Body of pancreas (tissue), 4 donors: ENCODE measurements at places on chromosomes 6 and 20. TPM values are rescaled to one million over a fixed set of nuclear protein-coding genes. Genes with fewer than 3 reads are reported as not detected.

DNA sequence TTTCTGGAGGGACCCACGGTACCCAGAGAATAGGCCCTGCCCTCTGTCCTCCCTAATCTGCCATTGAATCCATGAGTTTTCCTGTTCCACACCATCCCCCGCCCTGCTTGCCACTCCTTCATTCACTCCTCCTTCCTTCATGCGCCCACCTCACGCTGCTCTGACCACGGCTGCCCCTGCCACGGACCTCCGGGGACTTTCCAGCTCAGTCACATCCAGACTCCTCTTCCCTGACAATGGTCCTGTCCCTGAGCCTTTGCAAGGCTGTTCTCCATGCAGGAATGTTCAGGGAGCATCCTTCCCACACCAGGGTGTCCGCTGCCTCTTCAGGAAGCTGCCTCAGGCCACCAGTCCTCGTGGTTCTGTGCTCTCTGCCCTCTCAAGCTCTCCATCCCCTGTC, 25.9 kb downstream of the GLP1R start:
- no peak for DNase-seq

DNA sequence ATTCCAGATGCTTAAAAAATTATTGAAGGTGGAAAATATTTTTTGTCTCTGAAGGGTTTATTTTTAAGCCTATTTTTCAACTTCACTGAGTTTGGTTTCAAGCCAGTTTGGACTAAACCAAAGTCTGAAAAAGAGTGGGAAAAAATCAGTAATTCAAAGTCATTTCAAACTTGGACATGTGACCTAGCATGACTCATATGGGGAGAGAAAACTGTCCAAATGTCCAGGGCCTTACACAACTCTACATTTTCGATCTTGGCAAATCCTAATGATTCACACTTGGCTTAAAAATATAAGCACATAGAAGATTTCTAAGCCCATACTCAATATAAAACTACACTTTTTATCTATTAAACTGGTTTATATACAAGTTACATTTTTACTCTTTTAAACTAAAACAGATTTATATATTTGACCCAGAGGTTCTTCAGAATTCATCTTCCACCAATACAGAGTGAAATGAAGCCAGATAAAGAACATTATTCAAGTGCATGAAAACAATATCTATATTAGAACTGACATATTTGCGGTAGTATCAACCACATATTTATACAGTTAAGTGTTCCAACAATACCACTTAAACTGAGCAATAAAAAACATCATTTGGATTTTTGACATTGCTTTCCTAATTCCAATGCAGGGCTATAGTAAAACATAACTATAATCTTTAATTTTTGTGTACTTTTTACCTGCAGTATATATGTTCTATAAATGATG, 110.3 kb upstream of the TCF21 start:
- no peak for DNase-seq

DNA sequence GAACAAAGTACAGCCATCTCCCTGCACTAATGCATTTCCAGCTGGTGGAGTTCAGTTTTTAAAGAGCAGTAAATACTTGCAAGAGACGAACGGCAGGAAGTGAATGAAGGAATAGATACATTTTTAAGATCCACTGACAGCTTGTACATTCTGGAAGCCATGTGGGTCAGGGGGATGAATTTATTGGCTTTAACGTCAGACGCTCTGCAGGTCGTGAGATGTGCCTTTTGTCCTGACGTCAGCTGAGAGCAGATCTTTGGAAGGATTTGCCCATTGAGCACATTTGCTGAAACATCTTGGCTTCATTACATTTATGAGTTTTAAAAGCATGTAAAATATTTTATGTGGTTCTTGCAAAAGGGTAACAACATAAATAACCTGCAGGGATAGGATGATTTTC, 29.5 kb upstream of the SALL4 start:
- no peak for DNase-seq

DNA sequence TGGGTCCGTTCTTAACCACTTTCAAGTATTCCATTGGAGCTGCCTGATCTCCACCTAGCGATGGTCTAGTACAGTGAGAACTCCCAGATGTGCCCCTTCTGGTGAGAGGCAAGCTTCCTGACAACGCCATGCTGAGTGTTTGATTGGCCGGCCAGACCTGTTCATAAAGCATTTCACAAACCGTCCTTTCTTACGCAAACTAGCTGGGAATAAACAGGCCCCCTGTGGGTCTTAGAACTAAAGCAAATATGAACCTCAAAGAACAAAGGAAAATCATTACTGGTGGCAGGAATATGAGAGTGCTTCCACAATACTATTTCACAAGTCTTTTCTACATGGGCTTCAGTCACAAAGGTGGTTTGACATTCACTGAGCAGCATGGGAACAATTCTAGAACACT, 15.6 kb upstream of the GCNT2 start:
- DNase-seq, result no peak

DNA sequence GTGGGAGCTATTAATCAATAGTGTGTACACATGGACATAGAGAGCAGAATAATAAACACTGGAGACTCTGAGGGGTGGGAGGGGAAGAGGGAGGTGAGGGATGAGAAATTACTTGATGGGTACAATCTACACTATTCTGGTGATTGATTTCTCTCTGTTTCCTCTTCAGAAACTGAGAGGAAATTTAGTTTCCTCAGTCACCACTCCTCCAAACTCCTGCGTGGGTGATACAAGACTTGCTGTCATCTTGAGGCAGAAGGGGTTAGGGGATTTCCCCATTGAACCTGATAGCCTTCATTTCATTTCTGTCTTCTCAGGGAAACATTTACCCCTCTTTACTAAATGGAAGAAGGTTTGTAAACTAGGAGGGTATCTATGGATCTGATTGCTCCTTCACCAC, 84.3 kb upstream of the ESR1 start:
- no peak for DNase-seq

The VNN1 gene
- not detected for total RNA-seq

DNA sequence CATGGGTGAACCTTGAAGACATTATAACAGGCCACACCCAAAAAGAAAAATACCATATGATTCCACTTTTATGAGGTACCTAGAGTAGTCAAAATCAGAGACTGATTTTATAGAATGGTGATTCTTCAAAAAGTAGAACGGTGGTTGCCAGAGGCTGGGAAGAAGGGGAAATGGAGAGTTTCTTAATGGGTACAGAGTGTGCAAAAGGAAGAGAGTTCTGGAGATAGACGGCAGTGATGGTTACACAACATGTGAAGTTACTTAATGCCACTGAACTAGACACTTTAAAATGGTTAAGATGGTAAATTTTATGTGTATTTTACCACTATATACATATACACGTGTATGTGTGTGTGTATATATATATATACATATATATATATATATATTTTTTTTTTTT, 80.8 kb downstream of the PRND start:
- no peak for DNase-seq

The CST9 gene
- total RNA-seq, result 3.6 TPM

GRCh38 chr20:38810926-38811630, 5.6 kb downstream of the PPP1R16B start:
- no peak for DNase-seq

GRCh38 chr6:3869284-3869631, 20.1 kb downstream of the FAM50B start:
- no peak for DNase-seq

DNA sequence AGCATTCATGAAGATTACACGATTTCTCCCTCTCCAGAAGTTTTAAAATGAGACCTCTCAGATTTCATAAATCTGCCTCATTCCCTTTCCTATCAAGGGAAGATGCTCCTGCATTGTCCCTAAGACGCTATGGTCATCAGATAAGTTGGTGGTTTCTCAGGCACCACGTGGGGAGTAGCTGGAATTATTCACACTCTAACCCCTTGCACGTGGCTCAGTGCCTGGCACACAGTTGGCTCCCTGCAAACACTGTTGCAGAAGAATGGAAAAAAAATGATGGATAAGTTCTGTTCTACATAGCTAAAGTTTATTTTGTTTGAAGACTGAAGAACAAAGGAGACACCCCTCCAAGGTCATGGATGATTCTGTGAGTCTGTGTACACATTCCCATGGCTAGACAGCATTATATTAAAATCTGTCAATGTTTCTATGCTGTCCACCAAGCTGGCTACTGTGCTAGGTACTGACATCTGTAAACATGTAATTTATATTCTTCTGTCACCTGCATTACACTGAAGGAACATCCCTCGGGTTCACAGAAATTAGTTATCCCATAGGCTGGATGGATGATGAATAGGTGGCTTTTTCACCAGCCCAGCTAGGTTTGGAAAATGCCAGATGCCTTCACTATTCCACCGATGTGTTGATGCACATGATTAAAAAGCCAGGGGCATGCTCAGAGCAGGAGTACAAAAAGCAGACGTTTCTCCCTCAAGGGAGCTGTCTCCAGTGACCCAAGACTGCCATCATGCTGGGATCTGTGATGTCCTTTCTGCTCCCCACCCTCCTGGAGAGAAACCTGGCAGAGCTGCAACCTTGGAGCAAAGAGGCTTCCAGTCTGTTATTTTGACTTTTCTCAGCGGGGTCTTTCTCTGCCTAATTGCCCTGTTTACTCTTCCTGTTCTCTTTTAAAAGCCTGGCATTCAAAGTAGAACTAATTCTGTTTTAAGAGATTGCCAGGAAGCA, 610.5 kb downstream of the UTRN start:
- no peak for DNase-seq

GRCh38 chr6:106729841-106730240, 100.5 kb downstream of the QRSL1 start:
- DNase-seq, result no peak

DNA sequence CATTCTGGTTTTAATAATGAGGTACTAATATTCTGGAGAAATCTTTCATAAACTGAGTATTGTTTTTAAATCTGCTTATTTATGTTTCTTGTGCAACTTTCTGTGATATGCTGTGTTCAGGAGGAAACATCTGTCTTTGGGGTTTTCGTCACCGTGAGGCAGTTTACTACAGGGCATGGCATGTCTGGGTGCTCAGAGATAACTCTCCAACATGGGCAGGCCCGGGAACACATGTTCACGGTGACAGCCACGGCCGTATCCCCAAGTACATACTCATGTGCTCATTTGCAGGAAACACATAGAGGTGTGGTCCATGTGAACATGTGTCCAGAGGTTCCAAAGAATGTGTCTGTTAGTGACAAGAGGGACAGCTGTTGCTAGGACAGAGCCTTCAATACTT, 62.1 kb upstream of the CNKSR3 start:
- DNase-seq, result no peak

DNA sequence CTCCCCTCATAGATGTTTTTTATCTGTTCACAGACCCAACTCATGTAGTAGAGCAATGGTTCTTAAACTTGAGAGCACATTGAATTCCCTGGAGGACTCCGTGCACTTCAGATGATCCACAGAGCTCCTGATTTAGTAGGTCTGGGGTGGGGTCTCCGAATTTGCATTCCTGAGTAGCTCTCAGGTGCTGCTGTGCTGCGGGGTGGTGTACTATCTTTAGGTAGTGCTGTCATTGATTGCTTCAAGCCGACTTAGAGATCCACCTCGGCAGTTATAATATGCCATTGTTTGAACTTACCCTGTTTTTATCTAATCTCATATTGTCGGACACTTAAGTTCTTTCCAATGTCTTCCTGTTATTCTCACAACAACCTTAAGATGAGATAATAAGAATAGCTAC, 45.0 kb downstream of the BMP2 start:
- no peak for DNase-seq
